Calu3 (cell line): ENCODE measurements at places on chromosomes 1 and 21. TPM values are rescaled to one million over a fixed set of nuclear protein-coding genes. Genes with fewer than 3 reads are reported as not detected.

The CTSK gene
- total RNA-seq = 5.5 and 5.9 TPM in 2 replicates

GRCh38 chr1:80656014-80656636 is 1144.6 kb upstream of the ADGRL2 start:
- DNase-seq = peak; percentile 49

- no peak for DNase-seq
Measured at GRCh38 chr1:54268762-54269297, 68.9 kb downstream of the MRPL37 start.

The FAM177B gene
- total RNA-seq = 0.59 TPM in 1 of 2 replicates, not detected in the other

DNA sequence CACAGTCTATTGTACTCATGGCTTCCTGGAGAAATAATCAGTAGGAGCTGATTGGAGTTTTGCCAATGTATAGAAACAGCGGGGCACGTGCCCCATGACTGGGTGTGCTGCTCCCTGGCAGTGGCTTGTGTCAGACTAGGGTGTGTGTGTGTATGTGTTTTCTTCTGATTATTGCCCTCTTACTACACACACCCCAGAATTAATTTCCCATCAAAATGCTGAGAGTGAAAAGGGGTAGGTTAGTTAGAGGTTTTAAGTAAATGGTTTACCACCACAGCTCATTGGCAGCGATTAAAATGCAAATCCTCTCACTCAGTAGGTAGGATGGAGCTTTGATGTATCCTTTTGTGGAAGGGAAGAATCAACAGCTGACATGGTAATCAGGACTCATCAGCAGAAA is 29.9 kb downstream of the HHAT start:
- no peak for DNase-seq

DNA sequence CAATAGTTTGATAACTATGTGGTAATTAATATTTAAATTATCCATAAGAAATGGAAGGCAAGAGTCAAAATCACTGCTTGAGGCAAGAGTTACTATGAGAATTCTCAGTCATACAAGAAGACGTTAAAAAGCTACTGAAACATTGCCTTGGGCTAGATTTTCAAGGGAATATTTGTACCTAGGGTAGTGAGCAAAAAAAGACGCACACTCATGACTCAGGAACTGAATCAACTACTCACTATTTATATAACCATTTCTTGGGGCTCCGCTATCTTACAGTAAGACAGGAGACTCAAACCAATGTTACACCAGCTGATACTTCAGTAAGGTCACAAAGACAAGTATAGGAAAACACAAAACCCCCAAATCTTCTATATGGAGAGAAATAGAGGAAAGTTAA is 151.5 kb upstream of the RNPC3 start:
- DNase-seq = no peak
